Activated T-cell treated with anti-CD3 and anti-CD28 coated beads, Interleukin-2, amount 50 U/mL, for 48 hours (primary cell): ENCODE measurements at places on chromosomes 6 and 20.
A peak's percentile ranks its signal among the peaks of the same experiment; 100 is the strongest.

GRCh38 chr6:113843500-113844073 is 13.6 kb upstream of the MARCKS start:
- DNase-seq = no peak

DNA sequence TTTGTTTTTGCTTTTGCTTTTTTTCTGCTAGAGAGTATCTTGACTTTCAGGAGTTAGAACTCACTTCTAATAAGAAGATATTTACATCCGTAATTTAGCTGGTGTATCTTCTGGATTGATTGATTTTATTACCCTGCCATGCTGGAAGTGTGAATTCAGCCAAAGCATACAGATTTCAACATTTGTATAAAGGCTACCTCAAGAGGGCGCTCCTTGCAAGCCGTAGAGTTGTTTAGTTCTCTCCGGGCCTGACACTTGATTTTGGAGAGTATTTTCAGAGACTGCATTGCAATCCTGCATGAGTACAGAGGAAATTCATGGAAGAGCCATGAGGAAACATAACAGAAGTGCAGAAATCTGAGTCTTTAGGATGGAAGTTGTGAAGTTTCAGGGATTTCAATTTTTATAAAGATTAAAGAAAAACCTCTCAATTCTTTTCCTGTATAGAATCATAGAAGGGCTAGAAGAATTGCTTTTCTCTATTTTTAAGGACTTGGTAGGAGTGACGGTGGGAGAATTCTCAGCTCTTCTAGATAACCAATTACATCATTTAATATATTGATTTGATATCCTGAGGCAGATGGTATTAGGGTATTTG is 66.7 kb upstream of the TIAM2 start:
- DNase-seq = peak; percentile 69

DNA sequence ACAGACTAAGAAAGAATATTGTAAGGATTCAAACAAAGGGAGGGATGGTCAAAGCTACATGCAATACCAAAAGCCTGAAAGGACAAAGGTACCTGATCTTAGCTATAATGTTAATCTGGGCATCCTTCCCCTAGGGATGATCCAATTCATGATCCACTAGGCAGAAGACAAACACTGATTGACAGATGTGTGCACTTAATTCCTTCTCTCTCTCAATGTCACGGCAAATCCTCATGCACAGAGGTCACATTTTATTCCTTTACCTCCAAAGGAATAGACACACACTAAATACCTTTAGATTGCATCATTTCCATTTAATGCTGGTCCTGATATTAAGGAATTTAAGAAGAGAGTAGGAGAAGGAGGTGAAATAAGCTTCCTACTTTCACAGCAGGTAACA is 73.4 kb downstream of the ZNF133 start:
- no peak for DNase-seq

DNA sequence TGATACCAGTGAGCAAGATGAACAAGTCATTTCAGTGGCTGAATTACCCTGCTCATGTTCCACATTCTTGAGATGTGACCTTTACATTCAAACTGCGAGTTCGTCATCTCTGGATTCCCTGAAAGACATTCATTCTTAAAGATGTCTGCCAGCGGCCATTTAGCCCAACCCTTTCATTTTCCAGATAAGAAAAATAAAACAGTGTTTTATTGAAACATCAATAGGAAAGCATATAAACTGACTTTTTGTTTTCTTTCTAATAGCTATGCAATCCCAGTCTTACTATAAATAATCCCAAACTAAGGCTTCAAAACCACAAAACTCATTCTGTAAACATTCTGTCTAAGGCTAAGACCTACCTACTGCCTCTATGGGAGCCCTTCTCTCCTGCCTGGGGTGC is 134.0 kb downstream of the SAMD5 start:
- DNase-seq = no peak

DNA sequence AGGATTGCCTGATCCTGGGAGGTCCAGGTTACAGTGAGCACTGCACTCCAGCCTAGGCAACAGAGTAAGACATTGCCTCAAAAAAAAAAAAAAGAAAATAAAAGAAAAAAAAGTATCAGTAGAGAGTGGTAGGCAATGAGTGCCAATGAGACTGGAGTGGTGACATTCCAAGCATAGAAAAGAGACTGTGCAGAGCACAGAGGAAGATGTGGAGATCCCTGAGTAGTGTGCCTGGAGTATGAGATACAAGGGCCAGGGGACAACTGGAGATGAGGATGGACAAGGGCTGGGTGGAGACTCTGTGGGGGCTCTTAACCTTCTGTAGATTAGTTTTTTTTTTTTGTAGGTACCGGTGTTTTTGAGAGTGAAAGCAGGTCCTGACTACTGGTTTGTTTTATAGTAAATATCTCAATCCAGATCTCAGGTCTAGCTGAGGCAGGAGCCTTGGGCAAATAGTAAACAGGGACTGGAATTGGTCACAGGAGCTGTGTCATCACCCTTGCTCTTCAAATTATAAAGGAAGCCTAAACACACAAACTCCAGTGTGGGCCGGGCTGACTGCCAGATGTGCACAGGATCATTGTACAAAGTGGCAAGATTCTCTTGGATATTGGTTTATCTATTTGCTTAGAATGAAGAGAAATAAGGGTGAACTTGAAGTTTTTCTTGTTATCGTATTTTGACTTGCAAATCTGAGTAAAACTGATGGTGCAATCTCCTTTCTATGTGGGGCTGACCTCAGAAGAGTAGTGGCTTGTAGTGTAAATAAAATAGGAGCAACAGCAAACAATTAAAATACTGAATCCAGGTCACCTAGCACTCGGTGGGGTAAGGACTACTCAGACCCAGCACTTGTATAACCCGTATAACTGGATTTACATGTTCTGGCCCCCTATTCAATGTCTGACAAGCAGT is 144.9 kb downstream of the SOX4 start:
- DNase-seq = no peak
